ENCODE measurements at places on chromosomes 6 and 20.

- DNase-seq, result no peak
Measured at GRCh38 chr6:43718387-43719105, 31.0 kb upstream of the MRPS18A start.

DNA sequence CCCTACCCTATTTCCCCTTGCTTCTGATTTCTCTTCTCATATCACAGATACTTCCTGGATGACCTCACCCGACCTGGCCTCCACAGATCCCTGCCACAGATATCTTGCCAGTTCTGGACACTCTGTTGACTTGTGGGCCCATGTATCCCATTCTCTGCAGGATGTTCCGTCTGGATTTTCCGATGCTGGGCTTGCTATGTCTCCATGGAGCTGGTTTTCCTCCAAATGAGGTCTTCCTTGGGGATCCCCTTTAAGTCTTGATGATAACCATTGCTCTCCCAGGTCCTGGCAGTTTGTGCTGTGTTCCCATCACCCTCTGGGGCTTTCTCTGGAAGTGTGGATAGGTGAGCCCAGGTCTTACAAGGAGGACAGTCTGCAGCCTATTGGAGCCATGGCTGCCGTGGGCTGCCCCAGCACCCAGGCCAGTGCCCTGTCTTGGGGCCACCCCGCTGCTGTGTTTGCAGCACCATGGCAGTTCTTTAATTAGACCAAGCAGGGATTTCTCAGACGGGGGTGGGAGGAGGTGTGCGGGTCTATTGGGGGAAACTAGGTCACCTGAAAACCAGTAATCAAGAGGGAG, 23.9 kb downstream of the PPP1R16B start:
- DNase-seq, result no peak

GRCh38 chr6:120108061-120108795, 758.7 kb upstream of the MAN1A1 start:
- DNase-seq, result no peak

- DNase-seq, result no peak
Measured at GRCh38 chr6:129609635-129610034, 100.3 kb downstream of the ARHGAP18 start.
